CD4-positive, alpha-beta T cell treated with Interleukin-21 for 1 hour (primary cell): ENCODE measurements at places on chromosomes 7 and 10.

DNA sequence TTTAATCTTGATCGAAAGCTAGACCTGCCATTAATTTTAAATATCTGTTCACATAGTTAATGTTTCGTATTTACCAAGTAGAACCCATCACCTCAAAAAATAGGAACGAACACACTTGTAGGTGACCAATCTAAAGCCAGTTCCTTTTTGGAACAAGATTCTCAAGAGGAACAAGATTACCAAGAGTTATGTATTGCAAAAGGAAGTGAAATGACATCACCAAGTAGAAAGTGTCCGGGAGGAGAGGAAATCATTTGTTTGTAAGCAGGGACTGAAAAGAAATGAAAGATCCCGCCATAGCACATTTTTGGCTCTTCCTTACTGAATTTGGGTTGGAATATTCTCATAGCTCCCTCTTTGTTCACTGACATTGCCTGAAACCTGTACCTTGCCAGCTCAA, 1200.5 kb downstream of the SORCS1 start:
- no peak for DNase-seq

DNA sequence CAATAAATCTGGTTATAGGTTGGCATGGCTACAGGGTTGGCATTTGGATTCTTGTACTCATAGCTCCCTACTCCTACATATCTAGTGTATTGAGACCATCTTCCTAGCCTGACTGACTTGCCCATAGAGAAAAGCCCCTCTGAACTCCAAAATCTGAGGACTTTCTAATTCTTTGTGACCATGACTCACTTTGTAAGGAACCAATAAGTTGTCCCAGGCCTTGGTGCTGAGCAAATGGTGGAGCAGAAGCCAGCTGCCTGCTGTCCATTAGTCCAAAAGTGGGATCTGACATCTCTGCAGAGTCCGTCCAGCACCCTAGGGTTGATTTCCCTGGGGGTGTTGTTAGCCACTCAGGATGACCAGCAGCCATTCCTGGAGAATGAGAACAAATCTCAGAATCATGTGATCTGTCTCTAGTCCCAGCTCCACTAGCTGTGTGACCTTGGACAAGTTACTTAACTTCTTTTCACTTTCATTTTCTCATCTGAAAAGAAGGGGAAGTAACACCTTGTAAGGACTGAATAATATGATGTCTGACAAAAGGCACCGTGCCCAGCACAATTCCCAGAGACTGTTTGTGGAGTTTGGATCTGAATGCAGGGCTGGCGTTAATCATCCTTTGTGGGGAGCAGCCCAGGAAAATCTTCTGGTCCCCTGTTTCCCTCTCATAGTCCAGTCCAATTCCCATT, 44.1 kb downstream of the MTURN start:
- DNase-seq: no peak

DNA sequence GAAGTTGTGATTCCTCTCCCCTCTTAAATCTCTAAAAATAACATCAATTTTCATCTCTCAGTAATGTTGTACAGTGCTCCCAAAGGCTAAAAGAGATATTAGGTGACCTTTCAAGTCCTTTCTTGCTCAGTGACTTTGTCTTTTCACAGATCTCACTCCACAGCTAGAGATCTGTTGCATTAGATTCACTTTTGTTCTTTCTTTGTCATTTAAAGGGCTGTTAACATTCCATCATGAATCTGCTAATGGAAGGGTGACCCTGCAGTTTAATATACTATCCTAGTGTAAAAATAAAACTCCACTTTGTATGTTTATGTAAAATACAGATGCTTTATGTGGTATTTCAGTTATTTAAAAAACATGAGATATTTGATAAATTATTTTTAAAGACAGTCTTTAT, 30.5 kb downstream of the GNAI1 start:
- DNase-seq: no peak

DNA sequence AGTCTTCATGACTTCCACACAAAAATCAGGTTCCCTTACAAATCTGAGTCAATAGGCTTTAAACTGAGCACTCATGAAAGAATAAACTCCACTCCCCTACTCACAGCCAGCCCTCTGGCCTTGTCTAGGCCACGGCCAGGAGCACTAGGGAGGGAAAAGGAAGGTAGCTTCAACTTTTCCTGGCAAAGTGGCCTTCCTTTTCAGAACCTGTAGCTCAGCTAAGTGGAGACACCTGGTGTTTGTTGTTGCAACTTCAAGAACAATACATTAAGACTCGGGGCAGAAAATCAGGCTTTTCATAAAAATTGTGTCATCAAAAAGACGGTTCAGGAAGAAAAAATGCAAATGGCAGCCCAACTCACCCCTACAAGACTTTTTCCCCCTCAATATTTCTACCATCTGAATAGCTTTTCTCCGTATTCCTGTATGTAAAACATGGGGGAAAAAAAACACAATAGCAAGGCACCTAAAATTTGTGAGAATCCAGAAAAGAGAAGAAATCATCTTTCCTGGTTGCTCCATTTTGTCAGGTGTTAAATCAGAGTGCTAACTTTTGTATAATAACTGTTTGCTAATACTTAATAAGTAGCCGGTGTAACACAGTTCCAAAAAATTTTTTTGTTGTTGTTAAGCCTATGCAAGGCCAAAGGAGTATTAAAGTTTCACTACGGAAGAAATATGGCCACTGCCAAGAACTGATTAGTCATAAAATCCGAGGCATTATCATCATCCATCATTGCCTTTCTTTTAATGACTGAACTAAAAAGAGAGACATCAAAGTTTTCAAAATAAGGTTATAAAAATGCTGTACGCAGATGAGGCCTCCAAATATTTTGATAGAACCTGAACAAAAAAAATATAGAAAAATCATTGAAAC, 66.2 kb upstream of the ARID5B start:
- DNase-seq: peak; percentile 37

GRCh38 chr10:22900841-22901601, 26.8 kb upstream of the ARMC3 start:
- no peak for DNase-seq

- DNase-seq: no peak
Observed at GRCh38 chr10:126569513-126570244, 100.8 kb downstream of the C10orf90 start.

DNA sequence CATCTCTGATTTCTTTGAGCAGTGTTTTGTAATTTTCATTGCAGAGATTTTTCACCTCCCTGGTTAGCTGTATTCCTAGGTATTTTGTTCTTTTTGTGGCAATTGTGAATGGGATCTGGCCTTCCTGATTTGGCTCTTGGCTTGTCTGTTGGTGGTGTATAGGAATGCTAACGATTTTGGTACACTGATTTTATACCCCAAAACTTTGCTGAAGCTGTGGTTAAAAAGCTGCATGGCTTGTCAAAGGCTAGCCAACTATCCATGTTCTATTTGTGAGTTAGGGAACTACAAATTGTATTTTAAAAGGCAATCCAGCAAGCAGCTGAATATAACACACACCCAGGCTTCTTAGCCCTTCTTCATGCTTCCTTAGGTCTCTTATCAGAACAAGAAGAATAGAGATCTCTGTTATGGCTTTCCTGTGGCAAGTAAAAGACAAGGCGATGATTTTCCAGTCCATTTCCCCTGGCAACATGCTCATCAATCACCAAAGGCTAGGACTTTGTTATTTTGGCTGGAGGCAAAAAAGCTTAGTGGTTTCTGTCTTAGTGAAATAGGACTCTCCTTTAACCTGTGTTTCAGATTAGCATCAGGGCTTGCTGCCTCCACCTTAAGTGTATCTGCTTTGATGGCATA, 77.5 kb downstream of the CDK6 start:
- no peak for DNase-seq

- DNase-seq: no peak
Observed at GRCh38 chr10:112956631-112957350, 6.7 kb downstream of the TCF7L2 start.
